MG63 (cell line): ENCODE measurements at places on chromosomes 7 and 10. TPM values are rescaled to one million over a fixed set of nuclear protein-coding genes. Genes with fewer than 3 reads are reported as not detected.

DNA sequence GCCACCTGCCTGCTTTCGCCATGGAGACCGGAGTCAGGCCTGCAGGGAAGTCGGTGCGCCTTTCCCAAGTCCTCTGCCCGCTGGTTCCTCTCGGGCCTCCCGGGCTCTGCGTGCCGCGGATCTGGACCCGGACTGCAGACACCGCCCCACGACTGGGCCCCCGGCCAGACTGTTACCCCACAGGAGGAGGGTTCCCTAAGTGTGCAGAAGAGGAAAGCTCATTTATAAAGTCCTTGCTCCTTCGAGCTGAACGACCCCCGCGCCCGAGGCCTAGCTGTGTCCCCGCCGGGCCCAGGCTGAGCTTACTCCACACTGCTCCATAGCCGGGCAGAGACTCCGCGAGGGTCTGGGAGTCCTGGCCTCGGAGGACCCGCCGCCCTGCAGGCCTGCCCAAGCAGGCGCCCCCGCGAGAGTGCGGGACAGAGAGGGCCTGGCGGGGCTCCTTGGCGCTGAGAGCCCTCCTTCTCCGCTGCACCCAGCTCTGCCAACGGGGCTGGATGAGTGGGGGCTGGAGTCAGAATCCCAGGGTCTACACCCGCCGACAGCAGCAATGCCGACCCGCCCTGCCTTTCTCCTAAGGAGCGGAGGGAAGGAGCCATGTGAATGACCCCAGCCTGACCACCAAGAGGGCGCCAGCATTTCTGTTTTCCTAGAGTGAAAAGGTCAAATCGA, 8.3 kb downstream of the EN2 start:
- DNase-seq, result no peak

DNA sequence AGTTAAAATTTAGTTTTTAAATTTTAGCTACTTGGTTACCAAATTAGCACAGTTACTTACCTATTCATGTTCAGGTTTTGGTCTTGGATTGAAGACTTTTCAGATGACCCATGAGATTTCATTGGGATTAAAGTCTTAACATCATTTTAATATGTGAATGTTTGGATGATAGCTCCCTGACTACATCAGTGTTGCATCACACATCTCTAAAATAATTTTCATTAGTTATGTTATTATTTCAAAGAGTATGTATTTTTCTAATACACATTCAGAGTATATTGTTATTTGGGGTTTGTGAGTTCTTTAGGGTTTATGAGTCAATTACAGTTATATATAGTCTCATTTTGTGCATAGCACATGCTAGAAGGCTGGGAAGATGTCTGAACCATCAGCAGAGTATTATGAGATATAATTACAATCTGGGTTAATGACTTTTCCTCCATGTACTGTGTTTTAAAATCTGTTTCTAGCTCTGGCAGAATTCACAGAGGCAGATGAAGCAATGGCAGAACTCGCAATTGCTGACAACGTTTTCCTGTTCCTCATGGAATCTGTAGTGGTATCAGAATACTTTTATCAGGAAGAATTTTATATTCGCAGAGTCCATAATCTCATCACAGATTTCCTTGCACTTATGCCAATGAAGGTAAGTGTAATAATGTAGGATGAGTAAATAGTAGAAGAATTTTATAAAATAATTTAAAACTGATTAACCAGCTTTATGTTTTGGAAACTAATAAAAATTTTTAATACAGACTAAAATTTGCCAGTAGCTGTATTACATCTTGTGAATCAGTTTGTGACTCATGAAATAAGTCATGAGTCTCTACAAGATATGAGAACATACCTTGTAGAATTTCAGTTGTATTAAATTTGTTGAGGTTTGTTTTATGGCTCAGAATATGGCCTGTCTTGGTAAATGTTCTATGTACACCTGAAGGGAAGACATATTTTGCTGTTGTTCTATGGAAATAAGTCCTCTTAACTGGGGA, 26.9 kb downstream of the NUP205 start:
- no peak for DNase-seq

DNA sequence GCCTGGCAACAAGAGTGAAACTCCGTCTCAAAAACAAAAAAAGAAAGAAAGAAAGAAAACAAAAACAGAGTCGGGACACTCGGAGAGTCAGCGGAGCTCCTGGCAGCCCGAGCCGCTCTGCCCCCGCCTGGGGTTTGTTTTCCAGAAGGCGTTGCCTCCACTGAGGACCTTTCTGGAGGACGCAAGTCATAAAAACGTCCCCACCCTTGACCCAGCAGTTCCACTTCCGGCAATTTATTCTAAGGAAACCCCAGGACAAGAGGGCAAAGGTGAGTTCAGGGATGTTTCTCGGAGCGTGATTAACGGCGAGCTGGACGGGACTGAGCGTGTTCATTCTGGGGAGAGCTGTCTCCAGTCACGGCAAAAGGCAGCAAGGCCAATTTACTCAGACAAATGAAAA, 27.0 kb upstream of the SUN1 start:
- no peak for DNase-seq

DNA sequence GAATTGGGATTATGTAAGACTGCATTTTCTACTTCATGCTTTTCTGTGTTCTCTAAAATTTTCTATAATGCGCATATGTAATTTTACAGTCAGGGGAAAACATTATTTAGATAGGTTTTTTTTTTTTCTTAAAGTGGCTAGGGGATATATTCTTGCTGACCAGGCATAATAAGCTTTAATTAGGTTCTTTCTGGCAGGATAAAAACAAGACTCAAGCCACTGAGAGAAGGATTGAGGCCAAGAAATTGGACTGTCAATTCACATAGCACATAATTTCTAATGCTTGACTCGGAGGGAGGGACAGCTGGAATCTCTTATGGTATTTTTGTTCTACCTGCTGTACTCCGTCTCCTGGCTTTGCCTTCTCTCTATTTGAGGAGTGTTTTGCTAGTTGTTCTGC, 119.8 kb upstream of the NPVF start:
- DNase-seq, result no peak

- no peak for DNase-seq
Observed at GRCh38 chr7:73984481-73985205, 43.3 kb upstream of the ELN start.

- no peak for DNase-seq
Observed at GRCh38 chr7:90749774-90750173, 153.7 kb downstream of the CDK14 start.

DNA sequence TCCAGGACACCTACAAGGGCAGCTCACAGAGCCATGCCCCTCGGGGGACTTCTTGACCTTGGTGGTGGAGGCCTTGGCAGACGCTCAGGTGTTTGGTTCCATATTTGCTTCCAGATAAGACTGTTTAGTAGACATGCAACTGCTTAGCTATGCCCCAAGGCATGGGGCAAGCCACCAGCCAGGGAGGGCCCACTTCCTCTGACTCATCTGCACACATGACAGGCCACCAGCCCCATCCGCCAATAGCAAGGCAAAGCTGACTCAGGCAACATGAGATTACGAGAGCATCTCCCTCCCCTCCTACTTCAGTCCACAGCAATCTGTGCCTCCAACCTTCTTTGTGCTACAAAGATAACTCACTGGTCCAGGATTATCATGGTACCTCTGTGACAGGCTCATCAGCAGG, 54.9 kb downstream of the KCNMA1 start:
- peak; percentile 90 for DNase-seq

GRCh38 chr10:96044736-96045135, 1.4 kb downstream of the CCNJ start:
- no peak for DNase-seq

- DNase-seq, result no peak
Observed at GRCh38 chr7:4168541-4168940, 513.6 kb upstream of the FOXK1 start.

DNA sequence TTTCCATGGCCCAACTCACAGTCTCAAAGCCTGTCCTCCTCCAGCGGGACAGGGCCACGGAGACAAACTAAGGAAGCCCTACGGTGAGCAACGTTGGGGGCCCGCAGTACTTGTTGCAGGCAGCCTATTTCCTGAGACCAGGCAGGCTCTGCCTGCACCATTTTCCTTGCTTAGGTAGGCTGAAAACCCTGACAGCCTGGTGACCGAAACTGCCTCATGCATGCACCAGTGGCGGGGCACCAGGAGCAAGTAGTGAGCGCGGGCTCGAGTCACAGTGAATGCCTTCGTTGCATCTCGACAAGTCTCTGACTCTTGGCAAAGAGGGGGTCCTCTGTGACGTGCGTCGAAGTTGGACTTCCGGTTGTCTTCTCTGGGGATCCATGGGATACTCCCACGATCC, 23.3 kb upstream of the ZNF273 start:
- no peak for DNase-seq

DNA sequence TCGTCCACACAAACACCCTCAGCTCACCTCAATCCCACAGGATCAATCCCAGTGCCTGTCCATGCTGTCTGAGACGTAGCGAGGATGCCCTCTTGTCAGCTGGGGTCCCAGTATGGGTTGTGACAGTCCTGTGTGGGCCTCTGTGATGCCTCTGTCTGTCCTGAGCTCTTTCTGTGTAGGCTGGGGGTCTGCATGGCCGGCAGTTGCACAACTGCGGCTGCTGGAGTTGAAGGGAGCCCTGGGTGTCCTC, 12.4 kb downstream of the ANTXRL start:
- no peak for DNase-seq

DNA sequence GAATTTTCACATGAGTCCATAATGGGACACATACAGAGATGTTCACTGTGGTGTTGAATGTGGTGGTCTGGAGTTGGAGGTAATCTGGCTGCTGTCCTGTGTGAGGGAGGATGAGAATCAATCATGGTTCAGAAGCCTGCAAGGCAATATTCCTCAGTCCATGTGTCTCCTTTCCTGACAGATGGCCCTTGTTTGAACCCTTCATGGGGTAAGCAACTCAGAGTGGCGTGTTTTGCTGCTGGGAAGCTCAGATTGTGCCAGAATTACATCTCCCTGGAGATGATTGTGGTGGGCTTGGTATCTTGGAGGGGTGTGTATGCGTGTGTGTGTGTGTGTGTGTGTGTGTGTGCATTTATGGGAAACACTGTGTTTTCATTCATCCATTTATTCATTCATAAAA, 44.5 kb upstream of the COMTD1 start:
- no peak for DNase-seq

- no peak for DNase-seq
Observed at GRCh38 chr7:50619684-50620083, 54.5 kb upstream of the DDC start.

- DNase-seq, result no peak
Observed at GRCh38 chr10:77247031-77247990, 390.3 kb downstream of the KCNMA1 start.

DNA sequence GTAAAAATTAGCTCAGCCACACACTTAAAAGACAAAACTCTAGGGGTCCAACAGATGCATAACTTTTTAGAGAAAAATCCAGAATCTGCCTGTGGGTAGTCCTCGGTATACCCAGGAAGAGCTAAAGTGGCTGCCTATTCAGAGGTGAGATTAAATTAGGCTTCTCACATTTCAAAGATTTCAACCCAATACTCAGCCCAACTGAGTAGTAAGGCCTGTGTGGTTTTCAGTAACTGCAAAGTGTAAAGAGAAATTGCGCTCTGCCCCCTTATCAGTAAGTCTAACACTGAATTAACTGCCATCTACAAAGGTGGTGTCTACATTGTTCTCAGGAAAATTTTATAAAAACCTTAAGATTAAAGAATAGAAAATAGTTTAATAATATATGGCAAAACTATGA, 88.2 kb downstream of the ELMO1 start:
- DNase-seq, result no peak

DNA sequence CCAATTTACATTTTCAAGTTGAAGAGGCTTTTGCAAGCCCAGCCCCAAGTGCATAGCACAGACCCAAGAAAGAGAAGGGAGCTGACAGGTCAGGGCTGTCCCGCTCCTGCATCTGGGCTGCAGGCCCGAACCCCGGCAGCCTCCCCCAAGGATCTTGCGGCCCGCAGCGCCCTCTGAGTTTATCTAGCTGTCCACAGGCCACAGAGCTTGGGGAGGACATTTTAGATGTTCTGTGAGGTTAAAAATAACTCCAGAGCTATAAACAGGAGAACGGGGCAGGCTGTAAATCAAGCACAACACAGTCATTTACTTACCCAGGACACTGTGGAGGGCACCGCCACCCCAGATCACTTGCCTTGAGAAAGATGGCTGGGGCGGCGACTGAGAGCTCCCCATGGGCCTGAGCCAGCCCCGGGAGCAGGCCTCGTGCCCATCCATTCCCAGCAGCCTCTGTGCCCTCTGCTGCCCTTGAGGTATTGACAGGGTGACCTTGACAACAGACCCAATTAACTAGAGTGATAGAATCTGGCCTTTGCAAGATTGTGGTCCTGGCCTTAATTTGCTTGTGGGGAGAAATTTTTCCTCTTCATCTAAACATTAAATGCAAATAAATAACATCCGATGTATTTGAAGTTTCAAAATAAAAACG, 563.0 kb downstream of the TCERG1L start:
- DNase-seq, result no peak

- no peak for DNase-seq
Observed at GRCh38 chr7:73345951-73346350, 18.0 kb downstream of the FKBP6 start.

GRCh38 chr7:13288516-13288915, 601.1 kb downstream of the ARL4A start:
- no peak for DNase-seq

DNA sequence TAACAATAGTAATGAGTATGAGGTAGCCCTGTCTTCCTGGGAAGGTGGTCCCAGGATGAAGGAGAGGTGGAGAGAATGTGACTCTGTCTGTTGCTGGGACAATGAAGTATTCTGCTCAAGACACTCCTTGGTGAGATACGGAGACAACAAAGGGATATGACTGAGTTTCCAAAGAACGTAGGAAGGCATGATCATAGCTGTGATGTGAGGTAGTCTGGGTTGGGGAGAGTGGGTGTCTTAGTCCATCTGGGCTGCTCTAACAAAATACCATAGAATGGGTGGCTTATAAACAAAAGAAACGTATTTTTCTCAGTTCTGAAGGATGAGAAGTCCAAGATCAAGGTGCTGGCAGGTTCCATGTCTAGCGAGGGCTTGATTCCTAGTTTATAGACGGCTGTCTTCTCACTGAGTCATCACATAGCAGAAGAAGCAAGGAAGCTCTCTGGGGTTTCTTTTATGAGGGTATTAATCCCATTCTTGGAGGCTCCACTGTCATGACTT, 84.9 kb upstream of the RHOBTB1 start:
- peak; percentile 74 for DNase-seq

DNA sequence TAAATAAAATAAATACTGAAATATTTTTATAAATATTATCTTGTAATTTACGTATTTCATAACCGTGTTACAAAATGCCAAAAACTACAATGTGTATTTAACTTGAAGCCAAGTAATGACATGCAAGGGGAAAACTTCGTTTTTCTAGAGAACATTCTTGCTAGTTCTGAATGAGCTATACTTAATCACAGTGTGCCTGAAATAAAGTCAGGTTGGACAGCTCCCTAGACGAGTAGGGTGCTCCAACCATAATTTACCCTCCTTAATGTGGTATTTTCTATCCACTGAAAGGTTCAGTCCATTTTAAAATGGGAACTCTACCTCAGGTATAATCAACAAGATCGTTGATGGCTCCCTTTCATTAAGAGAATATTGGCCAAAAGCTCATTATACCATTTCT, 194.5 kb upstream of the AHR start:
- no peak for DNase-seq

The ZNF655 gene
- total RNA-seq, result 23.1 and 36.7 TPM in 2 replicates

The ANKRD2 gene
- not detected in 2 replicates for total RNA-seq

The ZNF239 gene
- 9.2 and 11.0 TPM in 2 replicates for total RNA-seq

The FAM20C gene
- total RNA-seq, result 48.3 and 52.6 TPM in 2 replicates

The BMPER gene
- total RNA-seq, result 79.2 and 110 TPM in 2 replicates

The PSMC2 gene
- total RNA-seq, result 252 and 291 TPM in 2 replicates

The PAX4 gene
- not detected in 2 replicates for total RNA-seq

The C10orf105 gene
- total RNA-seq, result not detected in 2 replicates

The ADAM12 gene
- total RNA-seq, result 15.3 and 15.8 TPM in 2 replicates

The ITPRID1 gene
- not detected in 2 replicates for total RNA-seq

The IGFBP3 gene
- total RNA-seq, result 224 and 281 TPM in 2 replicates

The SPDYE8 gene
- total RNA-seq, result not detected in 2 replicates
